ENCODE measurements at places on chromosomes 13 and 19. TPM values are rescaled to one million over a fixed set of nuclear protein-coding genes. Genes with fewer than 3 reads are reported as not detected.
A peak's percentile ranks its signal among the peaks of the same experiment; 100 is the strongest.

DNA sequence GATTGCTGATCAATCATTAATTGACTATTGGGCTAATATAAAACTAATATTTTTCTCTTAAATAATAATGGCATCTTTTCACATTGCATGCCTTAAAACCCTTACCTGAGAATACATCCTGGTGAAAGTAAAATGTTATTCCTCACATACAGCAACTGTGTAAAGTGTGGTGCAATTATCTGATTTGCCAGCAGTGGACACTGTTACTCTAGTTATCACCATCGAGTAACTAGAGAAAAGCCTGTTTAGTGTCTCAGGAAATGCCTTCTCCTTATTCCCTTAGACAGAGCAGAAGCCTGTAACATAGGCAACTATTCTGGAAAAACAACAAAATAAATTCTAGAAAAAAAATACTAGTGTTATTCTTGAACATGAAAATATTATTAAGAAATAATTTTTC, 459.8 kb downstream of the FGF14 start:
- no peaks in the 10 kb centered on the region for H3K4me1 ChIP-seq
- no peak overlapping the region for H3K4me3 ChIP-seq
- H3K27me3 ChIP-seq = no peaks in the 10 kb centered on the region

- no peak overlapping the region for H3K4me3 ChIP-seq
- peaks cover 21% of the 10 kb centered on the region for H3K36me3 ChIP-seq
Observed at GRCh38 chr13:37023871-37024270, 23.3 kb downstream of the EXOSC8 start.

DNA sequence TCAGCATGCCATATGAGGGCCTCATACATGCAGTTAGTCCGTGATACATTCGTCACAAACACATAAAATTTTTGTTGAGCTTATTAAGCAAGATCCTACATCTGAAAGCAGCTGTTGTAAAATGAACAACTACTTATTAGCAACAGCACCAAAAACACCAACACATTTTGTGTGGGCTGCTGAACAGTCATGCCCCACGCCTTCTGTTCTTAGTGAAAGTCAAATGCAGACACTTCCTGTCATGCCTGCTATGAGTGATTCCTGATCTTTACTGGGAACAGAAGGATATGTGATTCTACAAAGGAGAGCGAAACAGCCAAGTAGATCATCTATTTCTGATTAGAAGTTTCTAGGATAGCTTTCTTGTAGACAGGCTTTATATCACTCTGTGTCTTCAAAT, 4.2 kb upstream of the B3GLCT start:
- peaks cover 7% of the 10 kb centered on the region for H3K27me3 ChIP-seq
- DNase-seq = no peak

The AMH gene
- 10.0 TPM for total RNA-seq

GRCh38 chr19:38583985-38584305, 33.8 kb downstream of the MAP4K1 start:
- no peak overlapping the region for H3K27ac ChIP-seq
- H3K36me3 ChIP-seq = peaks cover 6% of the 10 kb centered on the region
- H3K27me3 ChIP-seq = no peaks in the 10 kb centered on the region
- DNase-seq = no peak

The SNRPA gene
- 290 TPM for total RNA-seq

GRCh38 chr19:16225279-16226183, 27.8 kb downstream of the AP1M1 start:
- no peaks in the 10 kb centered on the region for H3K4me1 ChIP-seq
- no peak overlapping the region for H3K27ac ChIP-seq
- no peak overlapping the region for H3K4me3 ChIP-seq
- no peak for DNase-seq
- H3K27me3 ChIP-seq = no peaks in the 10 kb centered on the region
- peaks cover 30% of the 10 kb centered on the region for H3K36me3 ChIP-seq

The S1PR2 gene
- 11.6 TPM for total RNA-seq

DNA sequence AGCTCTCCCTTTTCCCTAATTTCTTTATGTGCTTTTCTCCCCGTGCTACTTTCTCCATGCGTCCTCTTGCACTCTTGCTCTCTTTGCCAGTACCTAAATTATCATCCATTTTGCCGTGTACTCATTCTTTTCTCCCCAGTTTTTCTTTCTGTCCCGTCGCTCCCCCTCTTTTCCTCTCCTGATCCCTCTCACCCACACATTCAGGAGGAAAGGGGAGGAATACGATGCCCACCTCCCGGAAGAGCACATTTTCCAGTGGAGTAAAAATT, 821 bp downstream of the ZNF616 start:
- no peaks in the 10 kb centered on the region for H3K27me3 ChIP-seq
- peak overlapping the region; percentile 96 for H3K27ac ChIP-seq
- peak overlapping the region; percentile 90 for H3K4me3 ChIP-seq
- peaks cover 24% of the 10 kb centered on the region for H3K4me1 ChIP-seq

- H3K4me1 ChIP-seq = peaks cover under 1% of the 10 kb centered on the region
- peaks cover 22% of the 10 kb centered on the region for H3K27me3 ChIP-seq
- H3K4me3 ChIP-seq = no peak overlapping the region
- no peaks in the 10 kb centered on the region for H3K36me3 ChIP-seq
Observed at GRCh38 chr19:54877471-54877870, 3.4 kb downstream of the FCAR start.

The HRC gene
- not detected for total RNA-seq

The ZNF415 gene
- 3.4 TPM for total RNA-seq

The DZIP1 gene
- 0.19 TPM for total RNA-seq

The POU2F2 gene
- total RNA-seq = 45.0 TPM

DNA sequence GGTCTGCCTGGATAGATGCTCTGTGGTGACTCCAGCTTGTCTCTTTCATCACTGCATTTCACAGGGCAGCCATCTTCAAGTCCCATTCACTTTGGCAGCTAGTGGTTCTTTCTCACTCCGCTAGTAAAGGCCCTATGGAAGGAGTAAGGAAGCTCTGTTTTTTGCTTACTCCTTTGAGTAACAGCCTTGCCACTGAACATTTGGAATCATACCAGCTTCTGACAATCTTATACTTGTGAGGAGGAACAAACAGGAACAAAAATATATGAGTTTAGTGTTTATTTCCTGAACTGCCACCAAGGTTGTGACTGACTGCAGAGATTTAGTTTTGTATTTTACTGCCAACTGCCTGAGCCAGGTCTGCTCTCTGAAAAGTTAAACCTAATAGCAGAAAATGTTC, 38.7 kb downstream of the KCTD4 start:
- DNase-seq = no peak
- peaks cover 15% of the 10 kb centered on the region for H3K4me1 ChIP-seq
- peaks cover 12% of the 10 kb centered on the region for H3K36me3 ChIP-seq
- H3K27me3 ChIP-seq = no peaks in the 10 kb centered on the region
- H3K4me3 ChIP-seq = no peak overlapping the region

The MEDAG gene
- total RNA-seq = not detected

- peak; percentile 84 for DNase-seq
- no peaks in the 10 kb centered on the region for H3K36me3 ChIP-seq
- H3K4me3 ChIP-seq = peak overlapping the region; percentile 89
- no peaks in the 10 kb centered on the region for H3K27me3 ChIP-seq
Observed at GRCh38 chr13:29935309-29935981, 85.0 kb upstream of the UBL3 start.

- H3K27ac ChIP-seq = no peak overlapping the region
- peak overlapping the region; percentile 27 for H3K4me3 ChIP-seq
Observed at GRCh38 chr19:10979951-10980381, 19.1 kb downstream of the SMARCA4 start.

GRCh38 chr19:23913931-23914330, 755 bp upstream of the ZNF726 start:
- no peak for DNase-seq
- H3K27me3 ChIP-seq = no peaks in the 10 kb centered on the region
- H3K4me3 ChIP-seq = peak overlapping the region; percentile 97
- peaks cover 33% of the 10 kb centered on the region for H3K4me1 ChIP-seq
- H3K36me3 ChIP-seq = peaks cover 28% of the 10 kb centered on the region

DNA sequence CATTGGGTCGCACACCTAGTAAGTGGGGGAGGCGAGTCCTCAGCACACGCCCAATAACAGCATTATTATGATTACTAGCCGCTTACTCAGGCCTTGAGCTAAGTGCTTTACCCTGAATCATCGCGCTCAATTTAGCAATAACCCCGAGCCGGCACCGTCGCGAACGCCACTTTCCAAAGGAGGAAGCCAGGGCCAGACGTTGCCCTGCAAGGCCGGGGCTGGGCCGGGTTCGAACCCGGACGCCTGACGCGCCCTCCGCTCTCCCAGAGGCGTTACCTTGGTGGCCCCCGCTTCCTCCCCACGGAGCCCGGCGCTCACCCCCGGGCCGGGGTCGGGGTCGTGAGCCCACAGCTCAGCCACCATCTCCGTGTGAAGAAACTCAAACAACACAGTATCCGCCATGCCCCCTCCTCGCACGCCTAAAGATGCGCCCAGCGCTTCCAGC, at the start of gene TRAPPC6A:
Gene TRAPPC6A, minus strand, starts transcription at position 421 of the 445 bp plus-strand sequence. Its CDS starts 19 bp downstream, at position 402.
- H3K4me1 ChIP-seq = peaks cover 42% of the 10 kb centered on the region
- DNase-seq = no peak
- peak within 1 kb of the TSS; percentile 84 for H3K4me3 ChIP-seq
- H3K36me3 ChIP-seq = peaks cover 2% of the 10 kb centered on the region
- no peaks in the 10 kb centered on the region for H3K27me3 ChIP-seq

DNA sequence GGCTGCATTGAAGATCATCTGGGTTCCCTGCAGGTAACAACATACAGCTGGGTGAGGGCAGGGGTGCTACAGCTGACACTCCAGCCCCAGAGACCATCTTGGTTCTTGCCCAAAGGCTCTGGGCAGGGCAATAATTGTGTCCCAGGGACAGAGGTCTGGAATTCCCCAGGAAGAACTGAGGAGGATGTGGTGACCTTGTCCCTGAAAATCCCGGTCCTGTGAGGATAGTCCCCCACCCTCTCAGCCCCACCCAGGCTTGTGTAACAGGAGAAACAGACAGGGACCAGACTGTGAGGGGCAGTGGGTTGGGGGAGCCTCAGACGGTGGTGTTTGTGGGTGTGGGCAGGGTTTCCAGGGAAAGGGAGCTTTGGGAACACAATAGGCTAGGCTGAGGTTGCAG, 63.5 kb downstream of the COLGALT1 start:
- H3K27me3 ChIP-seq = peaks cover 38% of the 10 kb centered on the region
- no peak overlapping the region for H3K4me3 ChIP-seq
- no peaks in the 10 kb centered on the region for H3K36me3 ChIP-seq
- peaks cover 16% of the 10 kb centered on the region for H3K4me1 ChIP-seq
- H3K27ac ChIP-seq = no peak overlapping the region

DNA sequence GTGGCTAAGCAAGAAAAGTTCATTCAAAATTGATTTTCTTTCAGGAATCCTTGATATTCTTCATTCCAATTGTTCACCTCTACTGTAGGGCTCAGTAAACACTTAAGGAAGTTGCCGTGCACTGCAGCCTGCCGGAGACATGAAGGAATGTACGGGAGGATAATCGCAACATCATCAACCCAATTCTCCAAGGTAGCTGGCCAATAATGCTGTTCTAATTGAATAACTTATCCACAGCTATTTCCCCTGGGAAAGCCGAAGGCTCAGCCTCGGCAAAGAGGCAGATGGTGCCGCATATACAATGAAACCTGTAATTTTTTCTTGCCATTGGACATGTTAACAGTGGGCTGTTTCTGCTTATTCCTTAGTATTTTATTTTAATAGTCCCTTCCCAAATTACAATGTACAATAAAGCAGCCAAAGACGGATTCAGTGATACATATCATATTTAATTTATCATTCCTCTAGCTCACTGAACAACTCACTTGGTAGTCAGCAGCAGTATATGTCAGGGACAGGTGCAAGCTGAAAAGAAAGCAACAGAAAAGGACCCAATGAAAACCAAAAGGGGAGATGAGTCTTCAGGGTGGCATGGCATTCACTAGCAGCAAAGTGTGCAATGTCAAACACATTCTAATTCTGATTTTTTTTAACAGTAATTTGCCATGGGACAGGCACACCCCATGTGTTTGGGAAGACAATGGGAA, 420.5 kb upstream of the KLF12 start:
- H3K27me3 ChIP-seq = no peaks in the 10 kb centered on the region
- no peak overlapping the region for H3K27ac ChIP-seq
- no peaks in the 10 kb centered on the region for H3K36me3 ChIP-seq
- peaks cover 6% of the 10 kb centered on the region for H3K4me1 ChIP-seq
- DNase-seq = no peak
- no peak overlapping the region for H3K4me3 ChIP-seq

- H3K4me1 ChIP-seq = peaks cover 11% of the 10 kb centered on the region
- peaks cover 4% of the 10 kb centered on the region for H3K36me3 ChIP-seq
- no peak overlapping the region for H3K27ac ChIP-seq
- H3K4me3 ChIP-seq = no peak overlapping the region
- H3K27me3 ChIP-seq = no peaks in the 10 kb centered on the region
Observed at GRCh38 chr19:32396046-32396652, 9.4 kb upstream of the DPY19L3 start.

The OR7D2 gene
- 0.14 TPM for total RNA-seq

DNA sequence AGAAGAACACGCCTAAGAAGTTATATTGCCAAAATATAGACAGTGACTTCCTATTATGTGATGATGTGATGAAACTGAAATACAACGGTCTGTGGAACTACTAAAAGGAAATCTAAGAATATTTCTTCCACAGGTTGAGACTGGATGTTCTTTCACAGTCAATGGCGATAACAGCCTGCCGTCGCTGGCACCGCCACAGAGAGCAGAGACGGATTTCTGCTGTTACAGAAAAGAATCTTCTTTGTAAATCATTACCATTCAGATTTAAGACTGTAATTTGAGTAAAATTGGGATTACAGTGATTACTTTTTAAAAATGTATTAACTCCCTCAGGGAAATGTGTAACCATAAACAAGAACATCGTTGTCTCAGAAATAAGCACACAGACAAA, 100.8 kb downstream of the TUBGCP3 start:
- H3K36me3 ChIP-seq = peaks cover 17% of the 10 kb centered on the region
- no peaks in the 10 kb centered on the region for H3K4me1 ChIP-seq
- no peaks in the 10 kb centered on the region for H3K27me3 ChIP-seq
- DNase-seq = no peak

GRCh38 chr13:65943708-65944107, 1286.4 kb downstream of the PCDH9 start:
- no peaks in the 10 kb centered on the region for H3K36me3 ChIP-seq
- DNase-seq = no peak
- H3K27me3 ChIP-seq = no peaks in the 10 kb centered on the region
- no peak overlapping the region for H3K27ac ChIP-seq
- no peak overlapping the region for H3K4me3 ChIP-seq
- H3K4me1 ChIP-seq = no peaks in the 10 kb centered on the region
